ENCODE measurements at places on chromosomes 3 and 15.

- DNase-seq, result no peak
These were observed 841.3 kb downstream of the ROBO1 start for GRCh38 chr3:78926523-78926922.

- DNase-seq, result no peak
These were observed 640.4 kb upstream of the CADM2 start for GRCh38 chr3:84318273-84318809.

DNA sequence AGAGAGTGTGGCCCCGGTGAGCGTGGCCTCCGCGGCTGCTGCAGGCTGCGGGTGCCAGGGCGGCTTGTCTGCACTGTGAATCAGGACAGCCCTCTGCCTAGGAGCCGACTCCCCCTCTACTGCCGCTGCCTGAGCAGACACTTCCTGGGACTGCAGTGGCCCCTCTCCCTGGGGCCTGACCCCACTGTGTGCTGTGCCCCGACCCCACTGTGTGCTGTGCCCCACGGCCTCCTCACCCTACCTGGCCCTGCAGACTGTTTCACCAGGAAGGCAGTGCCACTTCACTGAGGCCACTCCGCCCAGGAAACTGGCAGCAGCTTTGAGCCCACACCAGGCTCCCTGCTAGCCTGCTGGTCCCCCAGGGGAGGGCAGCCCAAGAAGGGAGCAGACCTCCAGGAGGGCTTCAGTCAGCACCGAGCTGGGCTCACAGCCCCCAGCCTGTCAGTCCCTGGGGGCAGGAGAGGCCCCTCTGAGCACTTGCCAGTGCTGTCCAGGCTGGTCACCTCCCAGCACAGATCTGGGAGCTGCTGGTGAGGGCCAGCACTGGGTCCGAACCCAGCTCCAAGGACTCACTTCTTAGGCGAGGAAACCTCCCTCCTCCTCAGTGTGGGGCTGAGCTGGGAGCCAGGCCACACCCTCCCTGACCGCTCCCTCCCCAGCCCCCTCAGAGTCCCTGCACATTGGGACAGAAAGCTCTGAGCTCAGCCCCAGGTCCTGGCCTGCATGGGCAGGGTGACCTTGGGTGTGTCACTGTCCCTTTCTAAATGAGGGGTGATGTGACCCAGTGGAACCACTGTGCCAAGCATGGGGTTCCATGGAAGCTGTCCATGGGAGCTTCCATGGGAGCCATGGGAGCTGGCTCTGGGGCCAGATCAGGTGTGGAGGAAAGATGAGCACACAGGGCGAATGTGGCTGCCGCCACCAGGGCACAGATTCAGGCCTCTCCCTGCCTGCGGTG, 56.8 kb downstream of the DNAJB8 start:
- no peak for DNase-seq

- no peak for DNase-seq
These were observed 213.7 kb upstream of the NR2E3 start for GRCh38 chr15:71596672-71597071.
